ENCODE measurements at places on chromosomes 5 and 9. TPM values are rescaled to one million over a fixed set of nuclear protein-coding genes. Genes with fewer than 3 reads are reported as not detected.
A peak's percentile ranks its signal among the peaks of the same experiment; 100 is the strongest.

DNA sequence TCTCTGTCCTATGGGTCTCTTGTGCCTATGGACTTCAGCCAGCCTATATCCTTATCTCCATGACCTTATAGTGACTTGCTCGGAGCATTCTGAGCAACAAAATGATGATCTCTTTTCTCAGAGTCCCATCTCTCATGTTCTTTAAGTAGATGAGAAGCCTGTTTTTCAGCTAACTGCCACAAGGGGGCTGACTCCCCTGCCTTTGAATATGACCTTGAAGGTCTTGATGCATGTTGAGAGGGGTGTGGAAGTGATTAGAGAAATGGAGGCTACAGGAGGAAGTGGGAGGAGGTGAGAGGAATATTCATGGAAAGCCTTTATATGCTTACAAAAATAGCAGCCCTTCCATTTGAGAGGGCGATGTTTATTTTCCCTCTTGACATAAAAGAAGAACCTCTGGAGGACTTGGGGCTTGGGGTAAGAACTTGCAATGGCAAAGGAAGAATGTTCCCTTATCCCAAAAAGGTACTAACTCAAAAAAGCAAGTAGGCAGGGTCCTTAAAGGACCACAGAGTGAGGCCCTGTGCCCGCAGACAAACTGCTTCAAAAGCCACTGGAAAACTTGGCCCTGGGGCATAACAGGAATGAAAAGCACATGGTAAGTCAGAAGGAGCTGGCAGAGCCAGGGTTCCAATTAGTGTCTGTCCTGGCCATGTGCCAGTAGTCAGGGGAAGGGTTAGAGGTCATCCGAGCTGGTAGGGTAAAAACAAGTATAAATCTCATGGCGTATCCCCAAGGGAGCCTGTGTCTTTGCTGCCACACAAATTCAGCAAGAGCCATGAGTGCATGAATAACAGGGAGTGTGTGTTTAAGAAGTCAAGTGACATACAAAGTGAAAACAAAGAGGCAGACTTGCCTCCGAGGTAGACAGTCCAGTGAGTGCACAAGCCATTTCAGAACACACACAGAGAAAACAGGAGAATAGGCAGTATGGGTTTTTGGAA, 39.1 kb downstream of the FGD3 start:
- DNase-seq, result no peak
- H3K4me3 ChIP-seq, result no peak overlapping the region
- H3K36me3 ChIP-seq, result peaks cover 42% of the 10 kb centered on the region
- no peaks in the 10 kb centered on the region for H3K27me3 ChIP-seq

DNA sequence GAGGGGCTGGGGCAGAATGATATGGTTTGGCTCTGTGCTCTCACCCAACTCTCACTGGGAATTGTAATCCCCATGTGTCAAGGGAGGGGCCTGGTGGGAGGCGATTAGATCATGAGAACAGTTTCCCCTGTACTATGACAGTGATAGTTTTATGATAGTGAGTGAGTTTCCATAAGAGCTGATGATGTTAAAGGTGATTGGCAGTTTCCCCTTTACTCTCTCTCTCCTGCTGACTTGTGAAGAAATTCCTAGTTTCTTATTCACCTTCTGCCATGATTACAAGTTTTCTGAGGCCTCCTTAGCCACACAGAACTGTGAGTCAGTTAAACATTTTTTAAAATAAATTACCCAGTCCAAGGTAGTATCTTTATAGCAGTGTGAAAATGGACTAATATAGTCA, 120.4 kb upstream of the CDH9 start:
- DNase-seq, result no peak
- no peak overlapping the region for H3K4me3 ChIP-seq
- no peak overlapping the region for H3K27ac ChIP-seq
- H3K36me3 ChIP-seq, result peaks cover 4% of the 10 kb centered on the region
- no peaks in the 10 kb centered on the region for H3K4me1 ChIP-seq

DNA sequence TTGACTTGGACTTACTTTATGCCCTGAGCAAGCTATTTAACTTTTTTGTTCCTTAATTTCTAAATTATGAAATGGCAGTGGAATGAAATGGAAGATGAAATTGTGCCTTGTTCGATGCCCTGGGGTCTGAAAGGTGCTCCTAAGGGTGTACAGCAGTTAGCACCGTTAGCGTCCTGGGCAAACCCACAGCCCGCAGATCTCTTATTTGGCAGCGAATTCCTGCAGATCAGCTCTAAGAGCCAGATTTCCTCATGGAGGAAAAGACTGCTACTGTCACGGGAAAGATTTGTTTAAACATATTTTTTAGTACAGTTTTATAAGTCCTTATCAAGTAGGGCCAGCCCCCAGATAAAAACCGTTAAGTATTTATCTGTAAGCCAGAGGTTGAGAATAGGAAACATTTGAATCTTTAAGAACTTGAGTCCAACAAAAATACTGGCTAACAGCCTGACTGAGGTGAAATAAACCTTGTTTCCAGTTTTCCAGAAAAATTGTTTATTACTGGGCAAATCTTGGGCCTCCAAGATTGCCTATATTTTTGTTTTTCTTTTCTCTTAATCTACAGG, 216.5 kb upstream of the DMRT1 start:
- no peak for DNase-seq
- H3K27me3 ChIP-seq, result no peaks in the 10 kb centered on the region
- H3K4me1 ChIP-seq, result peaks cover 19% of the 10 kb centered on the region
- H3K36me3 ChIP-seq, result peaks cover 1% of the 10 kb centered on the region
- no peak overlapping the region for H3K27ac ChIP-seq
- H3K4me3 ChIP-seq, result no peak overlapping the region

DNA sequence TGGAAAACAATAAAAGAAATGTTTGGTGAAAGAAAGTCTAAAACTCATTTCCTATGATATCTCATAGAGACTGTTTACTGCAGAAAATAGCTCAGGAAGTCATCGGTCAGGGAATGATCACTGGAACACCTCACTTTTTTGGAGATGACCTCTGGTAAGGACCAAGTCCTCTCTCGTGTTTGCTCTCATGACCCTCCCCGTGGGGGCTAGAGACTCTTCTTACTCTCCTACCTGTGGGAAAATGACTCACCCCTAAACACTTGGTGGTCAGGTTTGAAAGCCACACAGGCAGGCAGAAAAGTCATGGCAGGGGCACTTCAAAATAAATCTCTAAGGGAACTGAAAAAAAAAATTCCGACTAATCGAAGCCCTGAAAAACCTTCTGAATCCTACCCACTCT, 48.2 kb downstream of the FAM240B start:
- H3K27me3 ChIP-seq, result peaks cover 43% of the 10 kb centered on the region
- no peak overlapping the region for H3K4me3 ChIP-seq
- DNase-seq, result no peak
- H3K27ac ChIP-seq, result no peak overlapping the region
- H3K36me3 ChIP-seq, result no peaks in the 10 kb centered on the region

Gene TAF11L10
- total RNA-seq, result not detected

Gene LHX6
- 1.6 TPM for total RNA-seq

DNA sequence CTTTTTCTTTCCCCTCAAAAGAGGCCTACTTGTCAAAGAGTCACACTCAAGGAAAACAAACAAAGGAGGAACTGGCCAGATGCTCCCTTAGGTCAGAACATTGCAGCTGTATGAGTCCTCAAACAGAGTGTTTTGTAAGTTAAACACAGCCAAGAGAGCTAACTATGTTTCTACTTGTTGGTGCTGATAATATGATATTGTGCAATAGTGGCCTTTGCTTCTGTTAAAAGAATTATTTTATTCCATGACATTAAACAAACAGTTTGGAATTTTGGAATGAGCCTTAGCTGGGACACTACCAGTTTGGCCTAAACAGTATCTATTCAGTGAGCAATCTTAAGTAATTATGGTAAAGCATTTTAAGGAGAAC, 56.0 kb upstream of the TPD52L3 start:
- no peaks in the 10 kb centered on the region for H3K36me3 ChIP-seq
- peaks cover 12% of the 10 kb centered on the region for H3K4me1 ChIP-seq
- H3K27me3 ChIP-seq, result no peaks in the 10 kb centered on the region
- H3K27ac ChIP-seq, result peak overlapping the region; percentile 47
- H3K4me3 ChIP-seq, result no peak overlapping the region
- DNase-seq, result no peak
